ENCODE measurements at places on chromosomes 4 and X.

- DNase-seq: no peak
Measured at GRCh38 chr4:15720851-15721250, 18.0 kb downstream of the BST1 start.

- DNase-seq: no peak
Measured at GRCh38 chr4:126595643-126596042, 1037.1 kb upstream of the INTU start.

DNA sequence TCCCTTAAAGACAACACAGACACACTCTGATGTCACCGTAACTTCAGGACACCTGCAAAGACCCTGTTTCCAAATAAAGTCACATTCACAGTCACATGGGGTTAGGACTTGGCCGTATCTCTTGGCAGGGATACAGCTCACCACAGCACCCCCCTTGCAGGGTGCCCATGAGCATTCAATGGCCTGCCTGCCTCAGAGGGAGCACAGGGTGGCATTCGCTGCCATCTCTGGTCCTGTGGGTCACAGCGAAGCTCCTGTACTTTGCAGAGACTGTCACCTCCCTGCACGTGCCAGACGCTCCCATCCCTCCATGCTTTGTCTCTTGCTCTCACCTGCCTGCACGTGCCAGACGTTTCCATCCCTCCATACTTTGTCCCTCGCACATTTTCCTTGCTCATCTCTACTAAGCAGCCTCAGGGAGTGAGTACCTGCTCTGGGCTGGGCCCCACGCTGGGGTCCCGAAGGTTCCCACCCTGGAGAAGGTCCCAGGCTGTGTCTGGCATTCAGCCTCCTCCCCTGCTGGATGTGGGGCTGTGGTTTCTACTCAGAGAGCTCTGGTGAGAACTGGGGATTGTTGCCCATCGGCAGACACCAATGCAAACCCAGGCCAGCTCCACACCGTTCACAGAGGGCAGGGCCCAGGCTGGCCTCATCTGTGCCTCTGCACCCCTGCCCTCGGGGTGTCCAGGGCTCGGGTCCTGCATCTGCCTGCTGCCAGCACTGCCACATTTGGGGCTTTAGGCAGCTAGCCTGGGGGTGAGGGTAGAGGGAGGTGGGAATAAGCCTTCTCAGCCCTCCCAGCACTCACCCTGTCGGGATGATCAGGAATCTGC, 15.8 kb downstream of the HTRA3 start:
- no peak for DNase-seq

GRCh38 chr4:111542056-111542455, 603.2 kb upstream of the FAM241A start:
- no peak for DNase-seq

GRCh38 chr4:140703463-140703862, 52.7 kb downstream of the TBC1D9 start:
- no peak for DNase-seq

DNA sequence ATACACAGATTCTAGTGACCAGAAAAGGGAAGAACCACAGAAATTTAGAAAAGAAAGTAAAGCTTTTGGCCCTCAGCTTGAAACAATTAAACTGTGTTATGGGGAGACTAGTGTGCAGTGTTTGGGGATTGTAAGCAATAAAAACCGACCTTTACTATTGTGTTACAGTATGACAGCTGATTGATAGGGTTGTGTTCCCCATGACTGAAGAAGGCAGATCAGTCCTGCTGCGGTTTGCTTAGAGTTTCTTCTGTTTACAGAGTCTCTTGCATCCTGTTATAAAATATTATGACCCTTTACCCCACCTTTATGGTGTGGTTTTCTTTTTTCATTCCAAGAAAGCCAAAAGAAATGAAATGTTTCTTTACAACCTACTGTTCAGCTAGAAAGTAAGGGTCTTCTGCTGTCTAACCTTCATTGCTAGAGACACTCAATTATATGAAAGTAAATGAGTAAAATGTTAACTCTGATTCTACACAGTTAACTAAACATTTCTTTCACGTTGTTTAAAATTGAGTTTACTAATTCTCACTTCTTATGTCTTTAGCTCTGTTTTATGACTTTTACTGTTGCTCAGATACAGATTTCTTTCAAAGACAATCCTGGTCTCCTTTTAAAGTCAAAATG, 18.1 kb downstream of the CHIC1 start:
- DNase-seq: no peak

All from activated CD4-positive, CD25-positive, alpha-beta regulatory T cell (primary cell).